Osteocyte (in vitro differentiated cells): ENCODE measurements at places on chromosomes 4 and X. TPM values are rescaled to one million over a fixed set of nuclear protein-coding genes. Genes with fewer than 3 reads are reported as not detected.

DNA sequence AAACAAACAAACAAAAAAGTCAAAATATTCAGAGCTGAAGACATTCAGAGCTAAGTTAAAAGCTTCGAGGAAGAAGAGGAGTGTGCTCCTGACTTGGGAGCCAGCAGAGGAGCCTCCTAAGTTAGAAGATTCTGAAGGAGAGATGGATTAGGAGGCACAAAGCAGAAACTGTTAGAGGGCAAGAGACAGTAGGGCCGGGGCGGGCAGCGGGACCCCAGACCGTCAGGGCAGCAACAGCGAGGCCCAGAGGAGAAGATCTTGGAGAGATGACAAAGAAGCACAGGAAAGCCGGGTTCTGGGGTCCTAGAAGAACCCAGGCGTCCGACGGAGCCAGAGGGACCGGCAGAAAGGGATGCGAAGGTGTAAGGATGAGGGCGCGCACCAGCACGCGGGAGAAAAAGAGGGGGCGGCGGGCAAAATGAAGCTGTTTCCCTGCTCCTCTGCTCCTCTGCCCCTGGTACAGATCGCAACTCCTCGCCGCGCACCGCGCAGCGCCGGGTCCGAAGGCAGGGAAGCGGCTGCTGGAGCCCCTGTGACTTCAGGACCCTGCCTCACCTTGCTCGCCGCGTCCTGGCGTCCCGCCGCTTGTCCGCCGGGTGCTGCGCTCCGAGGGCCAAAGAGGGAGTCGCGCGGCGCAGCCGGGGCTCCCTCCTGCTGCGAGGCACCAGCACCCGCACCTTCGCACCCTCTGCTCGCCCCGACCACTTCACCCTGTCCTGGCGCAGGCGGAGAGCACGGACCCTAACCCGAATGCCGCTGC, 477 bp downstream of the KLHL13 start:
- H3K27ac ChIP-seq: no peak overlapping the region
- peaks cover 10% of the 10 kb centered on the region for H3K4me1 ChIP-seq
- H3K4me3 ChIP-seq: peak overlapping the region; percentile 70
- no peak for DNase-seq
- peaks cover 18% of the 10 kb centered on the region for H3K27me3 ChIP-seq

DNA sequence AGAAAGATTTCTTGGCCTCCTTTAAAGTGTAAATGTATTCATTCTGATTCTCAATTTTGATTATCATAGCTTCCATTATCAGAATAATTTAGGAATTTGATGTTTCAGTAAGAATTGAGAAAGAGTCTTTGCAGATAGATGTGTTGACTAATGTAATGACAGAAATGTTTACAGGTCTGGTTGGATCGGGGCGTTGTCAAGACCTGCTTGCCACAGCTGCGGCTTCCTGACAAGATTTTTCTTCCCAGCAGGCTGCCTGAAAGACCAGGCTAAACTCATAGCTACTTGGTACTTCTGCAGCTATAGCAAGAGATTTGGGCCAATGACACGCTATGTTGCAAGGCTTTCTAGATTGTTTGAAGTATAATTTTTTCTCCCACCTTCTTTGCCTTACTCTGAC, 91.5 kb upstream of the ANKRD50 start:
- DNase-seq: no peak
- H3K4me1 ChIP-seq: no peaks in the 10 kb centered on the region
- H3K36me3 ChIP-seq: no peaks in the 10 kb centered on the region
- H3K4me3 ChIP-seq: no peak overlapping the region
- H3K27ac ChIP-seq: no peak overlapping the region

DNA sequence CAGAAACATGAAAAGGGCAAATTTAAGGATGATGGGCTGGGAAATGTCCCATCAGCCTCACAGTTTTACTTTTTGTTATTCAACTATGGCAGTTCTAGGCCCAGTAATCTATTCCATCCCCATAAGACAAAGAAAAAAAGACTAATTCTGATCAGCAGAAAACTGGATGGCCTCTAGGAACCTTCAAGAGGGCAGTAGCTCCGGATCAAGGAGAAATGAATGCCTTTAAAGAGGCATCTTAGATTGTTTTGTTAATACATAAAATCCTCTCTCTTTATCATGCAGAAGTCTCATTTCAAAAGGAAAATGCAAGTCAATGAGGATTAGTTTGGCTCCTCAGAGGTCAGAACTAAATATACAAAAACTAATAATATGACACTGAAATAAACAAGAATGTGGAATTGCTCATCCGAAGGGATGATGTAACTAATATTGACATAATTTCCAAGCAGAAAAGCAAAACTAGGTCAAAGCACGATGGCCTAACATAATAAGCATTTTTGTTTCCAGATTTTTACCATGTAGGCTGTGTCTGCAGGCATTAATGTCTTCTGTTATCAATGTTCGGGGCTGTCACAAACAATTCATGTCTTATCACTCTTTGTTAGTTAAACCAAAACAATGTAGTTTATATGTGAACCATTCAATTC, 8.8 kb downstream of the MID1 start:
- no peaks in the 10 kb centered on the region for H3K27me3 ChIP-seq
- DNase-seq: no peak
- peak overlapping the region; percentile 14 for H3K4me3 ChIP-seq

DNA sequence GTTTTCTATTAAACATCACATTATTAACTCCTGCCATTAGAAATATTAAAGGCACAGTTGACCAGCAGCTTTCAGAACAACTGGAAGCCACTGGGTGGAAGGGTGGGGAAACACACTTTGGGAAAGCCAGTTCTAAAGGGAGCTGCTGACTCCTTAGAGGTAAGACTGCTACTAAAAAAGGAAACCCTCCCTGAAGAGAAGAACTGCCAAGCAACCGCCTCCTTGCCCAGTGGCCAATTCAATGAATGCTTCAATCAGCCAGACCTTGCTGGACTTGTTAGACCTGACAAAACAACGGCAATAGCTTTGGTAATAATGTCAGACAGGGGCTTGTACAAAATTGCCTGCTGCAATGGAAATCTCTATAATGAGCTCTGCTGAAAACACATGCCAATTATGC, 15.6 kb downstream of the OPHN1 start:
- H3K27ac ChIP-seq: no peak overlapping the region
- no peak for DNase-seq
- H3K4me1 ChIP-seq: peaks cover 19% of the 10 kb centered on the region
- no peak overlapping the region for H3K4me3 ChIP-seq

Gene MID2
- total RNA-seq: 13.0 and 13.1 TPM in 2 replicates

Gene VCX
- not detected in 2 replicates for total RNA-seq

Gene CYSLTR1
- total RNA-seq: not detected in 2 replicates

DNA sequence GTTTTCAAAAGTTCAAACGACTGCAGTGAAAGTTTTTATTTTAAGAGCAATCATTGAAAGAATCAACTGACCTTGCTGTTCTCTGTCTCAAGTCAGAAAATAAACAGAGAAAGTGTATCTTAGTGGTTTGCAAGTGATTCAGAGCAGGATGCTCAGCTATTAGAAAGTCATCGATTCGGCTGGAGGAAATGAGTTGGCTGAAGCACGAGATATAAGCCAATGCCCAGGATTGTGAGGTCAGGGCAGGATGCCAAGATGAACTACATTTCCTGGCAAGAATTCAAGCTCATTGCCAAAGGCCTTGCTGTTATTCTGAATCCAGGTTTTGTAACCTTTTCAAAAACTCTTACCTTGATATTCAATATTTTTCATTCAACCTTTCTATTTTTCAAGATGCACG, 541.4 kb upstream of the BOD1L1 start:
- peaks cover 33% of the 10 kb centered on the region for H3K4me1 ChIP-seq
- no peak overlapping the region for H3K27ac ChIP-seq
- no peaks in the 10 kb centered on the region for H3K27me3 ChIP-seq
- H3K36me3 ChIP-seq: no peaks in the 10 kb centered on the region
- DNase-seq: no peak

Gene CITED1
- 1.1 TPM in 1 of 2 replicates, not detected in the other for total RNA-seq

Gene RBM46
- not detected in 2 replicates for total RNA-seq
